ENCODE measurements at places on chromosomes 12 and 14.

DNA sequence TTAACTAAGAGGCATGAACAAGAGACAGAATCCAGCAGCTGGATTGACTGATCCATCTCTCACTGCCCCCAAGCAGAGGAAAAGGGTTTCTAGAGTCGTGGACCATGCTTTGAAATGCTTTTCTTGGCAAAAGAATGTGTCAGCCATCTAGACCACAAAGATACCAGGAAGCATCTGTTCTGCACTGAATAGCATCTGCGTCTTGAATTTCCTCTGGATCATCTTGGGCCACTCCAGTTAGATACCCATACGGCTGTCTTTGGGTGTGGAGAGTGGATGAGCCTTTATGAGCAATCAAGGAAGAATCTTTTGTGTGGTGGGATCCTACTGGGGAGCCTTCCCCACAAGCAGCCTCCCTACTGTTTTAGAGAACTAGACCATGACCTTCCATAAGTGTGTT, 16.0 kb upstream of the RFX4 start:
- DNase-seq, result no peak

- DNase-seq, result no peak
These were observed 338.9 kb downstream of the C12orf50 start for GRCh38 chr12:87690236-87690810.

DNA sequence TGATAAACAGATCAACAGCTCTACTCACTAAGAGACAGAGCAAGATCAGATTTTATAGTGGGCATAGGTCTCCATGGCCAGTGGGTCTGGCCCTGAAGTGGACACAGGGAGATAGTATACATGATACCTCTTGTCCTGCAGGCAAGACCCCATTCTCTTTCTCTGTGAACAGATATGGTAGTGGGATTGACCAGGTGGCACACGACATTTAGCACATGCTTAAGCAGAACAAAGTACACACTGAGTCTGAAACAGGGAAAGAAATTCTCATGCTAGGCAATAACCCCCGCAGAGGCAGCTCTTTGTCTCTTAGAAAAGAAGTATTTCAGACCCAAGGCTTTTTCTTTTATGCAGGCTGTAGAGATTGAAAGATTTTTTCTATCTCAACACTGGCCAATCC, 1331.2 kb downstream of the FSCB start:
- no peak for DNase-seq

DNA sequence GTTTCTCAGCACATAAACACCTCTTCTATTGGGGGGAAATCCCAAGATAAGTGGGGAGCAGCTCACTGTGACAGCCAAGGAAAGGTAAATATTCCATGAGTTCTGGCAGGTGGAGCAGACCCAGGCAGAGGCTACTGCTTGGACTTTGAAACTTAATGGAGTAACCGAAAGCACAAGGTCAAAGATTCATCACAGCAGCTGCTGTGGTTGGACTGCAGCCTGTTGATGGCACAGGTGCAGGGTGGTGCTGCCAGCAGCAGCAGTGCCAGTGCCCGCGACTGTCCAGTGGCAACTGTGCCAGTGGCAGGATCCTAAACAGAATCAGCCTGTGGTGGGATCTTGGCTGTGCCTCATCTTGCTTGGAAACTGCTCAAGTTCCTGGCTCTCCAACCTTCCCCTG, 81.4 kb upstream of the ARID2 start:
- no peak for DNase-seq

GRCh38 chr14:85466678-85467077, 63.3 kb upstream of the FLRT2 start:
- no peak for DNase-seq

GRCh38 chr12:80676856-80677255, 30.6 kb upstream of the MYF6 start:
- no peak for DNase-seq

GRCh38 chr14:90061685-90062126, at the start of gene KCNK13:
TSS of gene KCNK13 (plus strand) at chr14:90061994. CDS start at chr14:90062206, 212 bp downstream.
- DNase-seq, result no peak

DNA sequence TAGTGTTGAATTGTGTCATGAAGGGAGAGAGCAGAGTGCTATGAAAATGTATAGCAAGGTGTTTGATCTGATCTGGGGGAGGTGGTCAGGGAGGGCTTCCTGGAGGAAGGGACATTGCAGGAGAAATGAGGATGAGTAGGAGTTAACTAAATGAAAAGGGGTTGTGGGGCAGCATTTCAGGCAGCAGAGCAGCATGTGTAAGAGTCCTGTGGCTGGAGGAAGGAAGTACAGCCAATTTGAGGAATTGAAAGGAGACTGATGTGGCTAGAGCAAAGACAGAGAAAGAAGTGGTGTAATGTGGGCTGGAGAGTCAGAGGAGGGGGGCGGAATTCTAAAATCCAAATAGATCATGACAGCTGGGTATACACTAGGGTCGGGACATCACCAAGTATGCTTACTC, 20.5 kb downstream of the NPC2 start:
- DNase-seq, result no peak

GRCh38 chr14:100810861-100811461, 15.0 kb upstream of the MEG3 start:
- DNase-seq, result no peak

DNA sequence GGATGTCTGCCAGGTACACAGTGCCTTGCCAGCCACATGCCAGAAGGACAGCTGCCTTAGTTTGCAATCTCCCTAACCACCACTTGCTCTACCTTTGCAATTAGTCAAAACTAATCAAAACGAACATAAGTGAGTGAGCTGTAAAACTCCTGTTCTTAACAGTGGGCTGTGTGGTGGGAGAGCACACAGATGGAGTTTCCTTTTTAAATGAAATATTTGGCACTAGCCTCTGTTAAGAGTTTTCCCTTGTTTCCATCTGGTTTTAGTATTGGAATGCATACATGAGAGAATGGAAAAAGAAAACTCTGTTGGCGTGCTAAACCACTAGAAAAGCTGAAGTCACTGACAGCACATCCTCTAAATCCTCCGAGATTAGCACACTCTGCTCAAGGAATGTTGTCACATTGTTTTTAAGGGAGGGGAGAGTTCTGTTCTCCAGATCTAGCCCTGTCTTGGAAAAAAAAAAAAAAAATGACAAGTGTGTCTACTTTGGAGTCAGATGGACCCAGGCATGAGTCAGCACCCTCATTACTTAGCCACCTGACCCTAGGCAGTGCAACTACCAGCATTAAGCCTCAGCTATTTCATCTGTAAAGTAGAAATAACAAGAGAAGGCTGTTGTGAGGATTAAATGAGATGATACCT, 83.9 kb downstream of the STXBP6 start:
- no peak for DNase-seq

- no peak for DNase-seq
These were observed 26.3 kb upstream of the TC2N start for GRCh38 chr14:91893669-91894068.

- DNase-seq, result no peak
These were observed 280.2 kb downstream of the TMEM121 start for GRCh38 chr14:105806568-105806967.

DNA sequence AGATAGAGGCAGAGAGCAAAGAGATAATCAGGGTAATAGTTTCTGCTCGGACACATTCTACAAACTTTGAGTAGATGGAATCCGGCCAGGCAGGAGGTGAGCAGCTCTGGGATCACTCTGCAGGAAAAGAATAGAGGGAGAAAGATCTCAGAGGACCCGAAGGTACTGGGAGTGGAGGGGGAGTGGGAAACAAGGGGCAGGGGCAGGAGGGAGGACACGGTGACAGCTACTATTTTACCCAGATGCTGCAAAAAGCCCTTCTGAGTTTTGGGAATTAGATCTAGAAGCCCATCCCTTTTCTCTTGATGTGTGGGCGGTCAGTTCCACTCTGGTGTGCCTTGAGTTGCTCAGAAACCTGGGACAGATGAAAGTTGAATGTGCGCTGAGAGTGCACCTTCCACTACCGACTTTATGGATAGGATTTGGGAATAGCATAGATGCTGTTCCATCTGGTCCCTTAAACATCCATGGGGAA, 556 bp downstream of the GPRC5A start:
- no peak for DNase-seq

DNA sequence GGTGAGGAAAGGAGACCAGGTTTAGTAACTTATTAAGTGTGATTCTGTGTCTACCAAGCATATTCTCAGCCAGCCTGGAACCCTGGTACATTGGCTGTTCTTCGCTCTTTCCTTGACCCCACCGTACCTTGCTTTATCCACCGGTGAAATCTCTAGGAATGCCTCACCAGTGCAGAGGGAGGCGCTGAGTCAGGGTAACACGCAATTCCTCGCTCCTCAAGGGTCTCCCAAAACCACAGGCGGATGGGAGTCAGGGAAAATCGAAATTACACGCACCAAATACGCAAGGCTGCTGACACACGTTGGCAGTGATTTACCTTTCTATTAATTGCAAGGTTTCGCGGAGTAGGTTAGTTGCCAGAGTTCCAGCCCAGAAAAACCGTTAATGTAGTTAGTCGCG, 845 bp downstream of the L3HYPDH start:
- no peak for DNase-seq
